ENCODE measurements at places on chromosomes 1 and 21. TPM values are rescaled to one million over a fixed set of nuclear protein-coding genes. Genes with fewer than 3 reads are reported as not detected.

GRCh38 chr1:62286786-62287224, 32.4 kb downstream of the KANK4 start:
- no peaks in the 10 kb centered on the region for H3K36me3 ChIP-seq
- no peaks in the 10 kb centered on the region for H3K27me3 ChIP-seq
- no peaks in the 10 kb centered on the region for H3K4me1 ChIP-seq
- no peak overlapping the region for H3K27ac ChIP-seq
- DNase-seq: no peak

DNA sequence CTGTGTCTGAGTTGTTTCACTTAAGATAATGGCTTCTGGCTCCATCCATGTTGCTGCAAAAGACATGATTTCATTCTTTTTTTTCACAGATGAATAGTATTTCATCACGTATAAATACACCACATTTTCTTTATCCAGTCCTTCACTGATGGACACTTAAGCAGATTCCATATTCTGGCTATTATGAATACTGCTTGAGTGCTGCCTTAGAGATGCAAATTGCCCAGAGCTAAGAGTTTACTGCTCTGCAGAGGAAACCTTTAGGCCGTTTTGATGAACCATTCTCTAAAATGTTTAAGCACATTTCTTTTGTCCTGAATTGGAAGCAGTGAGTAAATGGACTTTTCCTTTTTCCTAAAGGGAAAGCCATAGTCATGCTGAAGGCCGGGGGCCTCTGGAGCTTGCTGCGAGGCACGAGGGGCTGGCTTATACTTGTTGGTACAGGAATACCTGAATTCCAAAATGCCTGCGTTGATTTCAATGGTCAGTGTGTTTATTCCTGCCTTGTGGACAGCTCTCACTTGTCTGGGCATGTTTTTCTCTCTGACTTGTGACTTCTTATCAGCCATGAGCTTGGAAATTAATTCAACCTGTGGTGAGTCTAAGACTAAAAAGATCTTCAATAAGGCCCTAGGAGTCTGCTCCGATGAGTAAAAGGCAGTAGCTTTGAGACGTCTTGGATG, 201.0 kb upstream of the MAP1LC3C start:
- H3K27ac ChIP-seq: no peak overlapping the region
- H3K27me3 ChIP-seq: no peaks in the 10 kb centered on the region
- no peaks in the 10 kb centered on the region for H3K36me3 ChIP-seq
- DNase-seq: no peak

- H3K27ac ChIP-seq: peak within 1 kb of the TSS; percentile 80
- peak; percentile 99 for DNase-seq
- peak within 1 kb of the TSS; percentile 81 for H3K4me3 ChIP-seq
- H3K36me3 ChIP-seq: peaks cover 2% of the 10 kb centered on the region
Measured at GRCh38 chr21:44873356-44874239, at the start of gene PTTG1IP. TSS of gene PTTG1IP (minus strand) at chr21:44873690. CDS start at chr21:44873616, 74 bp downstream.

DNA sequence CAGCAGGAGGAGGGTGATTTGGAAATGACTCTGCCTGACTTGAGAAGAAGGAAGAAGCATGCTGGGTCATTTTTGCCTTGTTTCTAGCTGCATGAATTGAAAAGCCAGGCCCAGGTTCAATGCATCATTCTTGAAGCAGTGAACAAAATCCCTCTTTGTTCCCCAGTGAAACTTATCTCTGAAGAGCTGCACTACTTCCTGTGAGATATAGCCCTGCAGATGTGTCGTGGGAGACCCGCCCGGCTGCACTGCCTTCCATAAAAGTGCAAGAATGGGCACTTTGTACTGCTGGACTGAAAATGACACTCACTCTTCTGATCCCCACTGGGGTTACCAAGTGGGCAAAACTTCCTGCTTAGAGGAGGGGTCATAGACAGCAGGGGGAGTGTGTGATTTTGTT, 249.2 kb upstream of the NFIA start:
- no peak for DNase-seq
- H3K4me3 ChIP-seq: no peak overlapping the region
- no peaks in the 10 kb centered on the region for H3K27me3 ChIP-seq
- no peaks in the 10 kb centered on the region for H3K4me1 ChIP-seq
- H3K27ac ChIP-seq: no peak overlapping the region

- H3K27ac ChIP-seq: no peak overlapping the region
- no peak for DNase-seq
- H3K4me1 ChIP-seq: no peaks in the 10 kb centered on the region
- H3K4me3 ChIP-seq: no peak overlapping the region
Measured at GRCh38 chr1:173920861-173921260, 3.7 kb upstream of the SERPINC1 start.

DNA sequence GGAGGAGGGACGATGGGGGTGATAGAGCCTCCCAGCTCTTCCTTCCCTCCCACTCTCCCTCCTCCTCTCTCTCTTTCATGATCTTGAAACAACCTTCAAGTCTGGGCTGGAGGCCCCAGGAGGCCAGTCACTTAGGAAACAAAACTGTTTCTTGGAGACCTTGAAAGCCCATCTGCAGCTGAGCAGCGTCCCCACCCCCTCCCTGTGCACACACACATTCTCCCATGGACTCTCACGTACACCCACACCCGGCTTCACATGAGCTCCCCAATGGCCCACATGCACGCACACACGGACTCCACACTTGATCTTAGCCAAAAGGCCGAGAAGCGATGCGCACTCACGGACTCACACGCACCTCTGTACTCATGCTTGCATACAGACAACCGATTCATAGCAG, 3.2 kb upstream of the ATP1A2 start:
- H3K27me3 ChIP-seq: no peaks in the 10 kb centered on the region
- H3K36me3 ChIP-seq: no peaks in the 10 kb centered on the region
- H3K4me1 ChIP-seq: no peaks in the 10 kb centered on the region
- DNase-seq: no peak
- no peak overlapping the region for H3K4me3 ChIP-seq

DNA sequence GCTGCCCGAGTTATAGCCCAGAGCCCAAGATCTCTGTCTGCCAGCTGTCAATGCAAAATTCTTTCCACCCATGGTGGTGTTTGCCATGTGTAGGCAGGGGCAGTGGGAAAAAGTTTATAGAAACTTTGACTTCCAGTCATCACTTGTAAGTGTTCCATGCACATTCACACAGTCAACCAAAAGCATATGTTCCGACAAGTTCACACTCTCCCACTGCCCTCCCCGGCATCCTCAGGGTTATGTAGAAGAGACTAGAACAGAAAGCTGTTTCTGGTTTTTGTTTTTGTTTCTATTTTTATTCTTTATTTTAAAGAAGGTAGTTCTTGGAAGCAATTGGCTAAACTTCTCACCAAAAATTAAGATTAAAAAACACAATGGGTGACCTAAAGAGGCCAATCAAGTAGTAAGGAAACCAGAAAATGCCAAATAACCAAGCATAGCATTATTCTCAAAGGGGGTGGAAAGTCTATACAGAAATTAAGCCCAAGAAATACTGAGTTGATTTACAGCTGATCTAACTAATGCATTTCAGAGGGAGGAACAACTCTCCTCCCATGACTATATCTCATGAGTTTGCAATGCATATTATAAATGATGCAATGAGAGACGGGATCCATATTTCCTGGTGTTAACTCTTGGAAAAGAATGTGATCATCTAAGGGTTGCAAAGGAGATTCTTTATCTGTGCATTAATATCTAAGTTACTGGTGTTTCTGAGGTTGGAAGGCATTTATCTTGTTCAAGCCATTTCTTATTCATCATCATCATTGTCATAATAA, 91.5 kb upstream of the ETS2 start:
- H3K4me1 ChIP-seq: no peaks in the 10 kb centered on the region
- no peaks in the 10 kb centered on the region for H3K27me3 ChIP-seq
- H3K27ac ChIP-seq: no peak overlapping the region

GRCh38 chr1:33329600-33330305, 8.9 kb upstream of the A3GALT2 start:
- no peak for DNase-seq
- H3K4me1 ChIP-seq: no peaks in the 10 kb centered on the region
- H3K4me3 ChIP-seq: no peak overlapping the region
- H3K27ac ChIP-seq: no peak overlapping the region

- H3K27ac ChIP-seq: no peak overlapping the region
- no peaks in the 10 kb centered on the region for H3K27me3 ChIP-seq
- no peaks in the 10 kb centered on the region for H3K4me1 ChIP-seq
- H3K4me3 ChIP-seq: no peak overlapping the region
- DNase-seq: no peak
Measured at GRCh38 chr1:181898773-181899172, 162.7 kb downstream of the ZNF648 start.

- no peak overlapping the region for H3K4me3 ChIP-seq
- H3K27me3 ChIP-seq: no peaks in the 10 kb centered on the region
- no peak overlapping the region for H3K27ac ChIP-seq
- no peak for DNase-seq
Measured at GRCh38 chr1:20700636-20701215, 17.1 kb downstream of the KIF17 start.

GRCh38 chr1:153192697-153193096, 10.5 kb upstream of the LELP1 start:
- H3K36me3 ChIP-seq: no peaks in the 10 kb centered on the region
- H3K4me1 ChIP-seq: no peaks in the 10 kb centered on the region
- H3K4me3 ChIP-seq: no peak overlapping the region
- no peak for DNase-seq
- no peak overlapping the region for H3K27ac ChIP-seq

DNA sequence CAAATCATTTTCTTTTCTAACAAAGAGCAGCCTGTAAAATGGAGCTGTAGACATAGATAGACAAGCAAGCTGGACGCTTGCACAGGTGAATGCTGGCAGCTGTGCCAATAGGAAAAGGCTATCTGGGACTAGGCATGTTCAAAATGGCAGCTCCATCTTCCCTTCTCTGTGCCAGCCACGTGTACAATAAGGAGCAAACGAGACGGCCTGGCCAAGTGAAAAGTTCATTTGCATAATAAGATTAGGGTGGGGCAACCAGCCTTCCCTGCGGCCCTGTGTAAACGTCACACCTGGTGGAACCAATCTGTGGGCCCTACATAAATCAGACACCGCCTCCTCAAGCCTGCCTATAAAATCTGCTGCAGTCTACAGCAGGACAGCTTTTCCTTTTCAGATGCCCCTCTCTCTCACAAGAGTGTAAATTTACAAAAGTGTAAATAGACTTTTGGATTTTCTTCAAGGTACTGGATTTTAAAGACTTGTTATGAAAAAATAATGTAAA, 16.6 kb upstream of the EDEM3 start:
- no peaks in the 10 kb centered on the region for H3K36me3 ChIP-seq
- no peak overlapping the region for H3K4me3 ChIP-seq
- H3K4me1 ChIP-seq: no peaks in the 10 kb centered on the region
- no peak for DNase-seq
- peaks cover 2% of the 10 kb centered on the region for H3K27me3 ChIP-seq

DNA sequence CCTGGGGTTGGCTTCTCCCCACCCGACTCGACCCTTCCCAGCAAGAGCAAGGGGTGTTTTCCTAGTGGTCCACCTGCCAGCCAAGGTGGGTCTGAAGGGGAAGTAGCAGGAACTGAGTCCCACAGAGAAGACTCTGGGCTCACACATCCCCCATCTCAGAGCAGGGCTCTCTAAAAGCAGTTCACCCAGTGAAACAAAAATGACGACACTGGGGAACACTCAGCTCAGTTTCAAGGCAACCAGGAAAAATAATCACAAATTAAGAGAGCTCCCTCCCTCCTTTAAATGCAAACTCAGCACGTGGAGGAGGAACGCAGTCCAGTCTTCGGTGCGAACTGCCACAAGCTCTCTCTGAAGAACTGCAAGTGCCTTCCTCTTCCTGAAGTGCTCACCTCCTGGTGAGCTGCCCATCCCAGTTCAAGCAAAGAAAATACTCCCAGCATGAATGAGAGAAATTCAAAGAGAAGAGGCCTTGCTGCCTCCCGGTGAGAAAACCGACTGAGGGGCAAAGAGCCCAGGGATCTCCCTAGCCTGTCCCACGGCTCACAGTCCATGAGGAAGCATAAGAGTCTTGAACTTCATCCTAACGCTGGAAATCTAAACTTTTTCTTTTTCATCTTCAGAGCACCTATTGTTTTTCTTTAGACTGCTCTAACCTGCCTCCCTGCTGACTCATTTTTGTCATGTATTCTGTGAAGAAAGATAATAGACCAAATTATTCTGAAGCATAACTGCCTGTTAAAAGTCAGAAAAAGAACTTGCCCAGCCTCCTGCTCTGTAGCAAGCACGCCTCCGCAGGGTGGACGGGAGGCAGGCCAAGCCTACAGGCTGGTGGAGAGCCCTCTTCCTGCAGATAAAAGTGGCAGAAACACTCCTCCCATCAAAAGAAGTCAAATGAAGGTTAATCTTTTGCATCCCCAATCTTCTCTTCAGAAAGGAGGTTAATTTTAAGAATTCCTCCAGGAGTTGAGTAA, 281.4 kb downstream of the HHIPL2 start:
- H3K27me3 ChIP-seq: no peaks in the 10 kb centered on the region
- no peak for DNase-seq
- H3K4me1 ChIP-seq: no peaks in the 10 kb centered on the region
- no peak overlapping the region for H3K27ac ChIP-seq
- H3K36me3 ChIP-seq: no peaks in the 10 kb centered on the region
- no peak overlapping the region for H3K4me3 ChIP-seq

C1orf21 gene
- total RNA-seq: 0.07 TPM

ICOSLG gene
- total RNA-seq: 124 TPM

SLC26A9 gene
- not detected for total RNA-seq

LAD1 gene
- total RNA-seq: 0.10 TPM

PCP4 gene
- total RNA-seq: not detected

SPRR1A gene
- not detected for total RNA-seq

CLCA2 gene
- total RNA-seq: not detected

NHLH2 gene
- not detected for total RNA-seq

NFASC gene
- 0.39 TPM for total RNA-seq

S100A14 gene
- not detected for total RNA-seq

CYP4A11 gene
- not detected for total RNA-seq

OR2AK2 gene
- total RNA-seq: 0.39 TPM

PTPRC gene
- 543 TPM for total RNA-seq

SPRR1B gene
- total RNA-seq: not detected

PADI2 gene
- 14.2 TPM for total RNA-seq

Data from B cell (primary cell).